Pancreas (tissue), 10 donors: ENCODE measurements at places on chromosomes 2 and 18. TPM values are rescaled to one million over a fixed set of nuclear protein-coding genes. Genes with fewer than 3 reads are reported as not detected.

DNA sequence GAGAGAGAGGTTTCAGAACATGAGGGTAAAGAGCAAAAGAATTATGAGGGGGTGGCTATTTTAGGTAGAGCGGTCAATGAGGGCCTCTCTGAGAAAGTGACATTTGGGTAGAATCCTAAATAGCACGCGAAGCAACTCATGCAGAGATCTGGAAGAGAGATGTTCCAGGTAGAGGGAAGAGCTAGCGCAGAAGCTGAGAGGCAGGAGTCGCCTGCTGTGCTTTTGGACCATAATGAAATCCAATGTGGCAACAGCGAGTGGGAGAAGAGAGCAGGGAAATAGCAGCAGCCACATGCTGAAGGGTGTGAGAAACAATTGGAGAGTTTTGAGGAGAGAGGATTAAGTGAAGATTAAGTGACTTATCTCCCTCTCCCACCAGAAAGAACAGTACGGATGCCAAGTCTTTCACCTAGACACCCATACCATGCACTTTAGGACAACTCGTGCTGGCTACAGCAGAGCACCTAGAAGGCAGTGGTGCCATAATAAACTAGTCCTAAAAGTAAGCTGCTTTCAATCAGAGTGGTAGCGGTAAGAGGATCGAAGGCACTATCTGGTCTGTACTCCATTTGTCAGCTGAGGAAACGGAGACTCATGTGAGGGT, 129.7 kb downstream of the LRP2 start:
- H3K36me3 ChIP-seq = no peaks in the 10 kb centered on the region
- no peak for DNase-seq
- H3K27me3 ChIP-seq = no peaks in the 10 kb centered on the region
- no peak overlapping the region for H3K4me3 ChIP-seq
- no peak overlapping the region for H3K27ac ChIP-seq
- H3K4me1 ChIP-seq = no peaks in the 10 kb centered on the region

DNA sequence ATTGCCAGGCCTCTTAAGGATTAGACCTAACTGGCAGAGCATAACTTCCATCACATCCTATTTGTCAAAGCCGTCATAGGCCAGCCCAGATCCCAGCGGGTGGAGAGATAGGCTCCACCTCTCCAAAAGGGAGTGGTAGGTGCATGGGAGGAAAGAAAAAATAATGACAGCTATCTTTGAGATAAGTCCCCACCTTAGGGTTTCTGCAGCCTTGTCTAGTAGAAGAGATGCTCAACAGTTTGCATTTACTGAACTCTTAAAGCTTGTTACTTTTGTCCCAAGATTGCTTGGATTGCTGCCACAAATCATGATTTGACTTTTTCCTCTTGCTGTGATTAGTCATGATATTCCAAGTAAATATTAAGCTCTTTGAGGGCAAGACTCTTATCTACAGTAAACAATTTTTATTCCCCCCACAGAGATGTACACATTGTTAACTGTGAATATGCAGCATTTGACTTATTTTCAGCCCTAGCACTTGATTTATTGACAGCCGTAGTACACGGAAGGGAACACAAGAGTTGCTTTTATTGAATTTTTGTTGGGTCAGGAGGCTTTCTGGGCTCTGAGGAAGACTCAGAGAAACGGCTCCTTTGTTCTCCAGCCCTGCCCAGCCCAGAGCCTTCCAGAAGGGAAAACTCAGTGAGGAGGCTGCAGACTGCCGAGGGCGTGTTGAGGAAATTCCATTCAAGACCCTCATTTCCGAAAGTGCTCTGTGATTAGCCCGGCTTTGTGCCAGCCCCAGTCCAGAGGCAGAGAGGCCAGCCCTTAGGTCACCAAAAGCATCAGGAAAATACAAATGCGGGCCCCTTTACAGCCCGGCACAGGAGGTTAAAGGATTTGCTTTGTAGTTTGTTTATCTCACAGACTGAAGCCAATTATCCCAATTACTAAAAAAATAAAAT, 75.5 kb upstream of the ZNF532 start:
- no peaks in the 10 kb centered on the region for H3K27me3 ChIP-seq
- DNase-seq = no peak
- H3K4me3 ChIP-seq = no peak overlapping the region
- H3K4me1 ChIP-seq = no peaks in the 10 kb centered on the region
- no peak overlapping the region for H3K27ac ChIP-seq

DNA sequence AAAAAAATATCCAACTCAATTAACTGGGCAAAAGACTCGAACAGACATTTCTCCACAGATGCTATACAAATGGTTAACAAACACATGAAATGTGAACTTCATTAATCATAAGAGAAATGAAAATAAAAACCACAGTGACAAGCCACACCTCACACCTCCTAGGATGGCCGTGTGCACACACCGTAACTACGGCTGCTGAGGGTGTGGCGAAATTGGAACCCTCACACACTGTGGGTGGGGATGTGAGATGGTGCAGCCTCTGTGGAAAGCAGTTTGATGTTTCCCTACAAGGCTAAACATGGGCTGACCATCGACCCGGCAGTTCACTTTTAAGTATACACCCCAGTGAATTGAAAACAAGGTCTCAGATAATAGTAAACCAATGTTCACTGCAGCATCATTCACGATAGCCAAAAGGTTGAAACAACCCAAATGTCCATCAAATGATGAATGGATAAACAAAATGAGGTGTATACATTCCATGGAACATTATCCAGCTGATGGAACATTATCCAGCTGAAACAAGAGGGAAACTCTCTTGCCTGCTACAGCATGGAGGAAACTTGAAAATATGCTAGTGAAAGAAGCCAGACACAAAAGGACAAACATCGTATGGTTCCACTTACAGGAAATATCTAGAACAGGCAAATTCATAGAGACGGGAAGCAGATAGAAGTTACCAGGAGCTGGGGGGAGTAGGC, 32.2 kb downstream of the ZAP70 start:
- H3K36me3 ChIP-seq = no peaks in the 10 kb centered on the region
- H3K27me3 ChIP-seq = no peaks in the 10 kb centered on the region
- no peaks in the 10 kb centered on the region for H3K4me1 ChIP-seq
- no peak overlapping the region for H3K4me3 ChIP-seq
- no peak for DNase-seq

- H3K27ac ChIP-seq = peak overlapping the region; percentile 91
- H3K36me3 ChIP-seq = no peaks in the 10 kb centered on the region
- H3K4me1 ChIP-seq = peaks cover 33% of the 10 kb centered on the region
- no peaks in the 10 kb centered on the region for H3K27me3 ChIP-seq
- DNase-seq = no peak
These were observed 998 bp upstream of the SLC66A3 start for GRCh38 chr2:11154016-11154922.

DNA sequence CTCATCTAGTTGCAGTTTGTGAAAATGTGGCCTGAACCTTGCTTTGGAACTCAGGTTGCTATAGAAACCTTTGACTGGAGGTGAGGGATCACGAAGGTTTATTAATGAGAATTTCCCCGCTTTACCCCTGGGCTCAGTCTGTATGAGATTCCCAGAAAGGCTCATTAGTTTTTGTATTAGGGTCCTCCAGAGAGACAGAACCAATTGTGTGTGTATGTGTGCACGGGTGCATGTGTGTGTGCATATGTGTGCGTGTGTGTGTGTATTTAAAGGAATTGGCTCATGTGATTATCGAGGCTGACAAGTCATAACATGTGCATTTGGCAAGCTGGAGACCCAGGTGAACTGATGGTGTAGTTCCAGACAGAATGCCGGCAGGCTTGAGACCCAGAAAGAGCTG, 113.8 kb upstream of the DLX2 start:
- no peaks in the 10 kb centered on the region for H3K36me3 ChIP-seq
- H3K27me3 ChIP-seq = no peaks in the 10 kb centered on the region
- no peak overlapping the region for H3K4me3 ChIP-seq

- no peak overlapping the region for H3K4me3 ChIP-seq
- H3K27ac ChIP-seq = no peak overlapping the region
- H3K27me3 ChIP-seq = no peaks in the 10 kb centered on the region
- DNase-seq = no peak
- no peaks in the 10 kb centered on the region for H3K4me1 ChIP-seq
These were observed 166.9 kb downstream of the ZNF516 start for GRCh38 chr18:76328140-76328539.

- no peak overlapping the region for H3K27ac ChIP-seq
- H3K4me3 ChIP-seq = no peak overlapping the region
- H3K4me1 ChIP-seq = no peaks in the 10 kb centered on the region
- no peak for DNase-seq
These were observed 14.1 kb upstream of the ZDBF2 start for GRCh38 chr2:206260188-206261012.

DNA sequence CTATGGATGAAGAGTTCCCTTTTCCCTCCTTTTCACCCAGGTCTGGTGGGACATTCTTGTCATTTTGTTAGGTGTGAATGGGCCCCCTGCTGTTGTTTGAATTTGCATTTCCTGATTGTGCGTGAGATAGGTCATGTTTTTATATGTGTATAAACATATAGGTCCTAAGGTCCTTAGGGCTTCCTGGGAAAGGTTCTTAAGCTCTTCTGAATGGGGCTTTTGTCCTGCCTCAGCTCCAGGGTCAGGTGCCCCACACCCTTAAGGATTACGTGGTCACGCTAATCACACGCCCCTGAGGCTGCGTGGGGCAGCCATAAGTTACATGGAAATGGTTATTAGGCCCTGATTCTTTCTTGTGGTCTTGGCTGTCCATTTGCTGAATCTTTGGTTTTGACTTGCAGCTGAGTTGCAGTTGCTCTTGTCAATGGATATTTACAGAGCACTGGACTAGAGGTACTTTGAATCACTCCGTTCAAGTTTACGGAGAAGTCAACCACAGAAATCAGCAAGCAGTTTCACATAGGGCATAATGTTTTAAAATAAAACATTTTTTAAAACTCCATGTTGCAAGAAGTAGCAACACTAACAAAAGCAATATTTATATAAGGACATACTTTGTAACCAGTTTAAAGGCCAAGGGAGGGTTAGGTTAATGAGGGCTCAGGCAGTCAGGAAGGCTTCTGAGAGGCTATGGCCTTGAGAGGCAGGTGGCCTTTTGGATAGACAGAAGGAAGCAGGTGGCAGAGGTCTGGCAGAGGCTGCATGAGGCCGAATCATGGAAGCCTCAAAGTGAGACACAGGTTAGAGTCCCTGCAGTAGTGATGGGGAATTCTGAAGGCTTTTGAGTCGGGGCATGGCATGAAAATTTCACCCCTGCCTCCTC, 24.2 kb downstream of the LIPG start:
- no peak for DNase-seq
- H3K36me3 ChIP-seq = no peaks in the 10 kb centered on the region
- no peaks in the 10 kb centered on the region for H3K27me3 ChIP-seq

- H3K27me3 ChIP-seq = no peaks in the 10 kb centered on the region
- no peaks in the 10 kb centered on the region for H3K36me3 ChIP-seq
- H3K4me1 ChIP-seq = no peaks in the 10 kb centered on the region
These were observed 129.8 kb upstream of the RAB6C start for GRCh38 chr2:129849559-129850160.

DNA sequence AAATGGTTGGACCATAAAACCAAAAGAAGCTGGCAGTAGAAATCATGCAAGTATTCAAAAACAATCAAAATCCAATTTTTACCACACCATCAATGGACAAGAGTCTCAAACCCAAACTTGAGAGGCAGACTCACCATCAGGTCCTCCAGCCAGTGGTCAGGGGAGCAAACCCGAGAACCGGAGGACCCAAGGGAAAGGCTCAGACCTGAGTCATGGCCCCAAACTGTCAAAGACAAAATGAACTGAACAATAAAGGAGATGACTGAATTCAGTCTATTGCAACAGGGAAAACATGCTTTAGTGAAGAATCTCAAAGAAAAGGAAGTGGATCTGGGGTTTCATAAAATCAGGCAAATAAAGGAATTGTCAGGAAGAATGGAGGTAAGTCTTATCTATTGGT, 150.7 kb upstream of the MGAT5 start:
- H3K36me3 ChIP-seq = no peaks in the 10 kb centered on the region
- H3K27me3 ChIP-seq = no peaks in the 10 kb centered on the region
- H3K4me1 ChIP-seq = no peaks in the 10 kb centered on the region
- H3K27ac ChIP-seq = no peak overlapping the region
- DNase-seq = no peak

DNA sequence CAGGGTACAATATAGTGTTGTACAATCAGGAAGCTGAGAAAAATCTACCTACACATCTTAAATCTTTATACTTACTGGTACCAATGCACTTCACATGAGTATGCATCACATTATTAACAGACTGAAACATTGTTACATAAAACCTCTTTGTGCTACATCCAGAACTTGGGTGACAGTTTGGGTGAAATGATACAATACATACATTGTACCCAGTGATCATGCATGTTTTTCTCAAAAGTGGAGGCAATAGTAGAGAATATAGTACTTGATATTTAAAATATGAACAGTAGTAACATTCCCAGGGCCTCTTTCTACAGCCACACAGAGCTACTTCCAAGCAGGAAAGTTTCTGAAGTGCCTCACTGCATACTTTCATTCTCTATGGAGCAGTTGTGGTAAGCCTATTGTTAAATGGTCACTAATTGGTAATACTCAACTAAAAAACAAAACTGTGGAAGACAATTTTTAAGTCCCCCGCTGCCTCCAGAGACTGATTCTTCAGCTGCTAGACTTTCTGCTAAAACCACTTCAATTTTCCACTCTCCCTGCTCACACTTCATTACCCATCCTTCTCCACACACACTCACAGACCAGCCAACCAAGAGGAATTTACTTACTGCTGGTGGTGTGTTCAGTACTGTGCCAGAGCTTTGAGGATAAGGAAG, 22.9 kb upstream of the GRB14 start:
- no peaks in the 10 kb centered on the region for H3K36me3 ChIP-seq
- no peaks in the 10 kb centered on the region for H3K27me3 ChIP-seq
- DNase-seq = no peak
- no peak overlapping the region for H3K27ac ChIP-seq

DNA sequence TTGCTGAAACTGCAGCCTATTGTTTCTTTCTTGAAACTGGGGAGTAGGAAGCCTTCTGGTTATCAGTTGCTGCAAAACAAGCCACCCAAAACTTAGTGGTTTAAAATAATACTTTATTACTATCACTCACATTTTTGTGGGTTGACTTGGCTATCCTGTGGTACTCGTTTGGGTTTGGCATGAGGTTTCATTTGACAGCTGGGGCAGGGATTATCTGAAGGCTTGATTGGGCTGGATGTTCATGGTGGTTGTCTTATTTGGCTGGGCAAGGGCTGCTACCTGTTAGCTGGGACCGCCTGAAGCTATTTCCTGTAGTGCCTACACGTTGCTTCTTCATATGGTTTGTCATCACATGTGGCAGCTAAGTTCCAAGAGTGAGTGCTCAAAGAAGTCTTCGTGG, 122.3 kb downstream of the PLCL1 start:
- no peaks in the 10 kb centered on the region for H3K27me3 ChIP-seq
- no peak overlapping the region for H3K27ac ChIP-seq
- H3K4me3 ChIP-seq = no peak overlapping the region
- H3K4me1 ChIP-seq = no peaks in the 10 kb centered on the region
- no peaks in the 10 kb centered on the region for H3K36me3 ChIP-seq
- DNase-seq = no peak

Gene CTNNA2
- total RNA-seq = 5.4 TPM

Gene HTR2B
- 0.19 TPM for total RNA-seq

Gene SOX11
- total RNA-seq = not detected

Gene RABL2A
- total RNA-seq = 12.5 TPM

Gene CNGA3
- total RNA-seq = 0.52 TPM
